ENCODE measurements at places on chromosomes 1 and 21.

GRCh38 chr1:1088801-1089680, 14.9 kb upstream of the RNF223 start:
- DNase-seq, result no peak

- DNase-seq, result no peak
These were observed 6.4 kb downstream of the HES4 start for GRCh38 chr1:993379-993995.

- no peak for DNase-seq
These were observed 11.9 kb upstream of the ZBTB21 start for GRCh38 chr21:42022091-42022430.

DNA sequence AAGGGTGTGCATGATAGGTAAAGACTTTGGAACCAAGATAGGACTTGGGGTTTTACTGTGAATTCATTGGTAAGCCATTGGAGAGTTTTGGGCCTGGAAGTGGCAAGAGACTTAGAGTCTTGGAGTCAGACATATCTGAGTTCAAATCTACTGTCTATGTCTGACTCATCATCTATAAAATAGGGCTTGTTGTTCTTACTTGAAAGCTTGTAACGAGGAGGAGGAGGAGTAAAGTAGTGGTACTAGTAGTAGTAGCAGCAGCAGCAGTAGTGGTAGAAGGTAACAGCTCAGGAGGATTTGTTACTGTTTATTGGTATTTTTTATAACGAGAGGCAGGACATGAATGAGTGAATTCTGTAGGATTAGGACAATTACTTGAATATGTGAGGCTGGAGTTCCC, 62.7 kb downstream of the CACHD1 start:
- DNase-seq, result no peak

DNA sequence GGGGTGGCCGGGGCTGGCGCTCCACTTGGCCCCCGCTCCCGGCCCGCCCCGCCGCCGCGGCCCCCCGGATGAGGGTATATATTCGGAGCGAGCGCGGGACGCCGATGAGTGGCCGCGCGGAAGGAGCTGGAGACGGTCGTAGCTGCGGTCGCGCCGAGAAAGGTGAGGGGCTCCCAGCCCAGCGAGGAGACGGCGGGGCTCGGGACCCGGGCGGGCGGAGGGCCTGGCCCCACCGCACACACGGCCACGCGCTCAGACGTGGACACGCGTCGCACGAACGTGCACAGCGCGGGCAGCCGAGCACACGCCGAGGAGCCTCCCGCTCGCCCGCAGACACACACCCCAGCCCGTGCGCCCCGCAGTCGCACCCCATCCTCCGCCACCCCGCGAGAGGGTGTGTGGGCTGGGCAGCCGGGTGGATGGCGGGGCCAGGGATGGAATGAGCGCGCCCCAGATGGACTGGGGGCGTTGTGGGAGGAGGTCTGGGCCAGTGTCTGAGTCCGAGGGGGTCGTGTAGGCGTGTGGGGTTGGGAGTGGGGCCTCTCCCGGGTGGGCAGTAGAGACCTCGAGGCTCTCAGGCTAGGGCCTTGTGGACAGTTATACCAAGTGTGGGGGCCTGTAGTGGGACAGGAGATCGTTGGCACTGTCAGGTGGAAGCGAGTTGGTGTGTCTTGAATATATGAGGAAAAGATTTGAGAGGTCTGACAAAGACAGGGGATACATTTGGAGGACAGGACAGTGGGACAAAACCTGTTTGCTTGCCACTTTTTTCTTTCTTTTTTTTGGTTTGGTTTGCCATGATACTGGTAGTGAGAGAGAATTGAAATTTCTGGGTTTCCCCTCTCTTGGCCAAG, at the start of gene UAP1:
Gene UAP1, plus strand, starts transcription at position 107 of the 854 bp plus-strand sequence. CDS start 4,347 bp downstream, outside the sequence.
- no peak for DNase-seq

DNA sequence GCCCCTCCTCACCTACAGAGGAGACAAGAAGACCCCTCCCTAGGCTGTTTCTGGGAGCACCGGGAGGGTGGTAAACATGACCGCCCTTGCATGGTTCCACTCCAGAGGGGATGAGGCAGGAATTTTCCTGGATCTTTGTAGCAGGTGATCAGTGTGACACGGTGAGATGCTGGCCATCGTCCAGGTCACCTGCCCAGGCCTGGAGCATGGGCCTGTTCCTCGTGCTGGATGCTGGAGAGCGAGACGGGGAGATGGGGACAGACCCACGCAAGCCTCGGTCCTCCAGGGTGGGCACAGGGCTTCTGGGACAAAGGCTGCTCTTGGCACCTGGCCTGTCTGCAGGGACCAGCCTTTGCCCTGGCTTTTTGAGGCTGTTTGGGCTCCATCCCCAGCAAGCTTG, 46.2 kb downstream of the DMRTB1 start:
- no peak for DNase-seq

DNA sequence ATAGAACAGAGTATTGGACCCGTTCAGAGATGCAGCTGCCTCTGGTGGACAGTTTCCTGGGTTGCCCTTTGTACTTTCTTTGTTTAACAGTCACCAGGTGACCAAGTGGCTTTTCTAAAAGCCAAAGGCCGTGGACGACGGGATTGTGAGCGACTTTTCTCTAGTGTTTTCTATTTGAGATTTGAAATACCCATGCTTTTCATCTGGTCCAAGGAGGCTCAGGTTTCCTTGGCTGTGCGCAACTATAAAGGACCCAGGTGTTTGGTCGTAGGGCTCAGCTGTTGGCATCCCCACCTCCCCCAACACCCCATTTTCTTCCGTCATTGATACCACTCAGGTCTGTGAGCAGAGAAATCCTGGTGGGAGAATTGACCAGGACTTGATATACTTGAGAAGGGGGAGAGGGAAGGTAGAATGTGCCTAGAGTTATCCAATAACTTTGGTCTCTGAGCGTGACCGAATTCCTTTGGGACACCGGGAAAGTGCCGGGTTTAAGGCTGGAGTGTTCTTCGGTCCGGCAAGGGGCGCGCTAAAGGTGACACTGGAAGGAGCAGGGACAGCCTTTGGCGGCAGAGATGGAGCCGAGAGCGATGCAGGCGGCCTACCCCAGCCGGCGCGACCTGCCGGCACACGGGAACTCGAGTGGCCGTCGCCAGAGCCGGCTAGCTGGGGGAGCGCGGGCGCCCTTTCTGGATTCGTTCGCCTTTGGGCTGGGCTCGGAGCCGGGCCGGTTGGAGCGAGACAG, 83.4 kb upstream of the BMP8A start:
- DNase-seq, result peak; percentile 94

DNA sequence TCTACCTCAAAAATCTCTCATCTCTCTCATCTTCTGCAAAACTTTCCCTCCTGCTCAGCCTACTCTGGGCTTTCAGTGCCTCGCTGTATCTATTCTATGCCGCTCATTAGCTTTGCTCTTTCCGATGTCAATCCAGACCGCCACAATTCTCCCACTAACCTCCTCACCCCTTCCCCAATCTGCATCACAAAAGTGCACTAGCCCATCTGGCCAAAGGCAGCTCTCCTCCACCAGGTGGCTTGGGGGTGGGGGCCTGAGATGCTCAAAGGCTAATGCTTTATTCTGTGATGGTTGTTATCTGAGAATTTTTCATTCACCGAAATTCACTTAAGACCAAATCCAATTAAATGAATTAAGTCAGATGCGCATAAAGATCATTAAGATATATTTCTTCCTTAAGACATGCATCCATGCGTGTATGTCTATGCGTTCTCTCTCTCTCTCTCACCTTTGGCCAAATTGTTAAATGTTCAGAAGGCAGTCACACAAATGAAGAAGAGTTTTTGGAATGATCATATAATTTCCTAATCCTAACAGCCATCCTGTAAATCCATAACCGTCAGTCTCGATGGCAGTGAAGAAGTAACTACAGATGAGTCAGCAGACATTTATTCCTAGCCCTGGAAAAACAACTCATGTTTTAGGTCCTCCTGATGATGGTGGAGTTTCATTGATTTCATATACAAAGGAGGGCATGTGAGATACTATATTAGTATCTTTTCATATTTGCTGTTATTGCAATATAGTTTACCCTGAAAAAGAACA, 111.3 kb downstream of the C1orf21 start:
- DNase-seq, result no peak

GRCh38 chr1:103194060-103194459, 85.7 kb upstream of the COL11A1 start:
- no peak for DNase-seq

DNA sequence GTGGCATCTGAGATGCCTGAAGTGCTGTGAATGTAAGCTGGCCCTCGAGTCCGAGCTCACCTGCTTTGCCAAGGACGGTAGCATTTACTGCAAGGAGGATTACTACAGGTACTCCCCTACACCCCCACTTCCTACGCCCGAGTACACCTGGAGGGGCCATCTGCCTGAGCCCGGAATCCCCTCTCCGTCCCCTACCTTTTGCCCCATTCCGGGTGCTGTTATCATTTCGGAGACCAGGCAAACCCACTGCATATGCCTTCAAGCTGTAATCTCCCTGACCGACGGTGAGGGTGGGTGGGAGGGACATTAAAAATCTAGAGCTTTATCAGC, 2.9 kb downstream of the LHX9 start:
- DNase-seq, result no peak

DNA sequence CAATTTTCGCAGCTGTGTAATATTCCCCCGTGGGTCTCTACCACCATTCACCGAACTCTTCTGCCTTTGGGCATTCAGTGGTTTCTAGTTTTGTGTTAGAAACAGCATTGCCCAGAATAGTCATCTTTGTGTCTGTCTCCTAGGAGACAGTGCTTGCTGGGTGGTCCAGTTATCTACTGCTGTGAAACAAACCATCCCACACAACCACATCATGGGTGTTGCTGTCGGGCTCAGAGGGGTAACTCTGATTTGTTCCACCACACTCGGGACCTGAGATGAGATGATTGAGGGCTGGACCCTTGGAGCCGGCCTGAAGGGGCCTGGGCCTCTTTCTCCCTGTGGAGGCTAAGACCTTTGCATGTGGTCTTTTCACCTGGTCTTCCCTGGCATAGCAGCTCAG, 427.2 kb upstream of the VAMP3 start:
- DNase-seq, result no peak

DNA sequence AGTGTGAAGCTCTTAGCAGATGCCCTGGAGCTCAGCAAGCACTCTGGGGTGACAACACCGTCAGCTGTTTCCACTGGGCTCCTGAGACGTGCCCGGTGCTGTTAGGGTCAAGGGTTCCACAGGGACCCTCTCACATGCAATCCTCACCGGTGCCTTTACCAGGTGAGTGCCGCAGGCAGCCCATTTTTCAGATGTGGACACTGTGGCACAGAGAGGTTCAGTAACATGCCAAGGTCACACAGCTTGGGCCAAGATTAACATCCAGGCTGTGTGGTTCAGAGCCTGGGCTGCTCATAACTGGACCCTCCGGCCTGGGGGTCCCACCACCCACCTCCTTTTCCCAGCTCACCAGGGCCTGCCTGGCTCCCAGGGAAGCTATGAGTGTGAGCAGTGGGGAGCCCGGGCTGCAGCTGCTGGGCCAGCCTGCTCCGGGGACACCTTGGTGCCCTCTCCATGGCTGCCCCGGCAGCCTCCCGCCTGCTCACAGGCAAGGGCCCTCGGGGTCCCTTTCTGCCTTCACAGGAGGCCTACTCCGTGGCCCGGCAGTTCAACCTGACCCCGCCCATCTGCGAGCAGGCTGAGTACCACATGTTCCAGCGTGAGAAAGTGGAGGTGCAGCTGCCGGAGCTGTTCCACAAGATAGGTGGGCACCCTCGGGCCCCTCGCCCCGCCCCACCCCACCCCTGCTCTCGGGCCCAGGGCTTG, 49.3 kb downstream of the KCNAB2 start:
- DNase-seq, result no peak

All from NCI-H748 treated with DMSO at 0.1 percent for 48 hours (cell line).